ENCODE measurements at places on chromosomes 6 and 20.

DNA sequence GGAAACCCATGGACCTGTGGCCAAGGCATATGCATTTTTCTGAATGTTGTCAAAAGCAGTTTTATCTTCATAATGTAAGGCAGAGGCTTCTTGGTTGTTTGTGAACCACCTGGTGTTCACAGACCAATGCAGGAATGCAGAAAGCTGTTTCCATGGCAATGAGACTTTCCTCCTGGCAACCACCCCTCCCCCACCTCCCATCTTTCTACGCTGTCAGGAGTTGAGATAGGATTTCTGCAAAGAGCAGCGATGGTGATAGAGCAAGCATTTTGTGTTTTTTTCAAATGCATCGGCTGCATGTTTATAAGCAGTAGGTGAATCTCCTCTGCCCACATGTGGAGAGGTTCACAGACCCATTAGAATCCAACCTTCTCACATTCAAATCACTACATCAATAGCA lies 114.1 kb upstream of the SMLR1 start:
- no peak for DNase-seq
- H3K27me3 ChIP-seq: no peaks in the 10 kb centered on the region
- peaks cover 13% of the 10 kb centered on the region for H3K4me1 ChIP-seq

DNA sequence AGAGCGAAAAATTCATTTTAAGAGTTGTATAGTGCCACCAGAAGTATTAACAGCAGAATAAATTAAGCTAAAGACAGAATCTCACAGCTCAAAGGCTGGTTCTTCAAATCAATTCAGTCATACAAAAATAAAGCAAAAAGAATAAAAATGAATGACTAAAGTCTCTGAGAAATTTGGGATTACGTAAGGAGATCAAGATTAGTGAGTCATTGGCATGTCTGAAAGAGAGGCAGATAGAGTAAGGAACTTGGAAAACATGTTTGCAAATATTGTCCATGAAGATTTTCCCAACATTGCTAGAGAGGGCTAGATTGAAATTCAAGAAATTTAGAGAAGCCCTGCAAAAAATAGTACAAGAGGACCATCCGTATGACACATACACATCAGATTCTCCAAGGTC lies 1413.9 kb upstream of the ADGRB3 start:
- no peaks in the 10 kb centered on the region for H3K36me3 ChIP-seq
- no peaks in the 10 kb centered on the region for H3K27me3 ChIP-seq
- no peaks in the 10 kb centered on the region for H3K4me1 ChIP-seq
- no peak for DNase-seq
- no peak overlapping the region for H3K4me3 ChIP-seq
- H3K27ac ChIP-seq: no peak overlapping the region

DNA sequence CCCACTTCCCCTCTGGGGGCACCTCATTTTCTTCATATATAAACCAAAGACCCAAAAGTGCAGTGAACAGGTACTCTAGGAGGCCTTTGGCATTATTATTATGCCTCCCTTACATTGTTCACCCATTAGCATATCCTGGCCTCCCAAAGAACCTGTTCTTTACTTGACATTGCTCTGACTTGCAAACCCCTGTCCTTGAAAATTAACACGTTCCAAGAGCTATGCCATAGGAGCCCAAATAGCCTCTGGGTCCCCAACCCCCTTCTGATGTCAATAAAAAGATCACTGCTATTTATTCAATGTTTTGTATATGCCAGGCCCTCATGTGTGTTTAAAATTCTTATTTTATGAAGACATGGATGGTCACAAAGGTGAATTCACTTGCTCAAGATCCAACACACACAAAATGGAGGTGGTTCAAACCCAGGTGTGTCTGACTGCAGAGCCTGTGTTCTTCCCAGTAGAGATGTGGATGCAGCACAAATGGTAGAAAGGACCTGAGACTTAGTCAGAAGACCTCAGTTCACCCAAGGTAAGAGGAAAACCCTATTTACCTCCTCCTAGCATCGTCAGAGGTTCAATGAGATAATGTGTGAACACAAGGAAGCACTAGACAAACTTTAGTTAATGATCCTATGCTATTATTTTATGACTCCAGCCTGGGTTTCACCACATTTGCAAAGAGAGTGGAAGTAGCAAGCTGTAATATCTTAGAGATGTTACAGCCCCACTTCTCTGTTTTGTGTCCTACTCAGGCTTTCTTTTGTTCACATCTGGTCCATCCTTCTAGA lies 36.6 kb downstream of the BCL2L1 start:
- H3K4me3 ChIP-seq: no peak overlapping the region
- H3K27ac ChIP-seq: peak overlapping the region; percentile 6
- no peak for DNase-seq
- no peaks in the 10 kb centered on the region for H3K27me3 ChIP-seq

DNA sequence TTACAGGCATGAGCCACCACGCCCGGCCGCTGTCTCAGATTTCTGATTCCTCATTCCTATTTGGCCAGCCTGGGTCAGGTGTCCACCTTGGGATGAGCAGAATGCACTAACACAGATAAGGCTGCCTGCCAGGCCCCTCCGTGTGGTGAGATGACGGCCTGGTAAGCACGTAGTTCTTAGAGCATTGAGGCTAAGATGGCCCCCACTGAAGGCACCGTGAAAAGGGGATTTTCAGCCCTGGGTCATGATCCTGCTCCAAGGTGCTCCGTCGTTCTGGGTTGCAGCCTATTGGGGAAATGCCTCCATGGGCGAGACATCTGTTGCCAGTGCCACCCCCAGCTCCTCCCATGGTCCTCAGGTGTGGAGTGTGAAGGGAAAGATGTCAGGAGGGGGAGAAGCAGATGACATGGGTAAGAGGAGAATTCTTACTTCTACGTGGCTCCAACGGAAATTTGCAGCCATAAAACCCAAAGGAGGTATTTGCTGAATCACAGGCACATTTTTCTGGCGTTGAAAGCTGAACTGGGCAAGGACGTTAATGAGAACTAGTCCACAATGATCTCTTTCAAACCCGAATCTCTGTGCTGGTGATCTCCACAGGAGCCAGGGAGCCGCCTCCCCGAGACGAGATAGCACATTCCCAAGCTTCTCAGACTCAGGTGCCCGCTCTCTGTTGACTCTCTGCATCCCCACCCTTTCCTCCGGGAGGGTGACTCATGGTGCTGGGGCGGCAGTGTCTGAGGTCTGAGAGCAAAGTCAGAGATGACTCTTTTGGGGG lies 34.0 kb upstream of the BMP6 start:
- H3K4me3 ChIP-seq: no peak overlapping the region
- no peaks in the 10 kb centered on the region for H3K27me3 ChIP-seq

DNA sequence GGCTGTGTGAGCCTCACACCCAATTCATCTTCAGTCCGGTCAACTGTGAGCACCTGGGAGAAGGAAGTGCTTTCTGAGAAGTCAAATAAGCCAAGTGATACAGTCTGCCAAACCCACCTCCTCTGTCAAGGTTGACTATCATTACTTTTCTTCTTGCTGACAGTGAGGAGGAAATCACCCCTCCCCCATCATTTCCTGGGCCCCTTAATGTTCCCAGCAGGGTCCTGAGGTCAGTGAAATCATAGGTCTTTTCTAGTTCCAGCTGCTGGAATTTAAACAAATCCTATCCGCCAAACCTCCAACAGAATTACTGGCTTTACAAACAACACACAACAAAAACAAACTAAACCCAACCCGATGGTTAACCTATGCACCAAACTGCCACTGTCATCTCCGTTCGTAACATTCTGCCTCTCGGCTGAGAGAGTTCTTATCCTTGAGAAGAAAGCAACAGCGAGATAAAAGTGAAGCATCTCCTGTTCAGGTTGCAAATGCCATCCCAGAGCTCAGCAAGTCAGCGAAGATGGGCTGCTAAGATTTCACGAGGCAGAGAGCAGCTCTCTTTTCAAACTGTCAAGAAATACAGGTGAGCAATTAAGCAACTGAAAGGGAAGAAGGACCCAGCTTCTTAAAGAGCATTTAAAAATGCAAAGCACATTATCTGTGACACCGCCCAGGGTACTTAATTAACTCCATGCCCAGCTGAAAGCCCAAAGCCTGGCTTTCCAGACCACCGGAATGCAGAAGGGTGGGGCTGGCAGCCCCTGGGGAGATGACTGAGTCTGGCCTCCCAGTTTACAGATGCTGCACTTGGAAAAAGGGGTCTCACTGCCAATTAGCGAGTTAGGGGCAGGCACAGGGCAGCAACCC lies 24.7 kb downstream of the GFOD1 start:
- DNase-seq: no peak
- H3K36me3 ChIP-seq: no peaks in the 10 kb centered on the region
- no peak overlapping the region for H3K27ac ChIP-seq
- H3K4me1 ChIP-seq: peaks cover 20% of the 10 kb centered on the region
- no peak overlapping the region for H3K4me3 ChIP-seq

- H3K27ac ChIP-seq: no peak overlapping the region
- H3K27me3 ChIP-seq: no peaks in the 10 kb centered on the region
Observed at GRCh38 chr6:128271527-128271926, 248.9 kb downstream of the PTPRK start.

DNA sequence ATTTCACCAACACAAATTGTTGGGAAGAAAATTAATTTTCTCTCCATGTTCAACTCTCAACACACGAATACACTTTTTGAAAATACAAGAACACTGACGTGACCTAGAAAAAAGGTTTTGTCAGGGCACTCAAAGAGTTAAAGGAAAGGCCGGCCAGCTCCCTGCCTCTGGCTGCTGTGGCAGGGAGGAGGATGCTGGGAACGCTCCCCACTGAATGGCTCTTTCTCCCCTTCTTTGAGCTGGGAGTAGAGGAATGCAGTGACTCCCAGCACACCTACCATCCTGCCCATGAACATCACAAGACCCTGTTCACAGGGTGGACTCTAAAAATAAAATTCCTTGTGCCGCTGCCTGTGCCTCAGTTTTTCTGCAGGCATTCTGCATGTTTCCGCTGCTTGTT lies 47.0 kb downstream of the MAP3K5 start:
- no peak overlapping the region for H3K4me3 ChIP-seq
- H3K27me3 ChIP-seq: no peaks in the 10 kb centered on the region
- H3K4me1 ChIP-seq: peaks cover 16% of the 10 kb centered on the region
- no peaks in the 10 kb centered on the region for H3K36me3 ChIP-seq
- H3K27ac ChIP-seq: no peak overlapping the region

- H3K36me3 ChIP-seq: no peaks in the 10 kb centered on the region
- H3K4me3 ChIP-seq: no peak overlapping the region
- H3K27ac ChIP-seq: no peak overlapping the region
- DNase-seq: no peak
Observed at GRCh38 chr6:15877231-15877630, 214.4 kb upstream of the DTNBP1 start.

GRCh38 chr6:41277605-41278004 lies 8.9 kb downstream of the TREM1 start:
- H3K4me1 ChIP-seq: peaks cover 10% of the 10 kb centered on the region
- no peak for DNase-seq
- H3K27me3 ChIP-seq: no peaks in the 10 kb centered on the region
- no peaks in the 10 kb centered on the region for H3K36me3 ChIP-seq

DNA sequence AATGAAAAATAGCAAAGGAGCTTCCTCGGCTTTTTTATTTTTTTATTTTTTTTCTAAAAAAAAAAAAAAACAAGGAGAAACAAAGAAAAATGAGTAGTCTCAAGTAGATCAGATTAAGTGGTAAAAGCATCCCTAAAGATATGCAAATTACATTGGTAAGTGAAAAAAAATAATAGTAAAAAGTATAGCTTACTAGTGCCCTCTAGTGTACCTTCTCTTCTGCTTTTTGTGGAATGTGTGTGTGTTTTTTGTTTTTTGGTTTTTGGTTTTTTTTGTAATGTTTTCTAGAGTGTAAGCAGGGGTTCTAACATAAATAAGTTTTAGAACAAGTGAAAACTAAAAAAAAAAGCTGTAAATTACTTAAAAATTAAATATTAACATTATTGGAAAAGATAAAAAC lies 1062.0 kb downstream of the HACE1 start:
- H3K4me1 ChIP-seq: no peaks in the 10 kb centered on the region
- no peaks in the 10 kb centered on the region for H3K27me3 ChIP-seq
- no peak overlapping the region for H3K27ac ChIP-seq
- DNase-seq: no peak
- H3K36me3 ChIP-seq: no peaks in the 10 kb centered on the region

- no peaks in the 10 kb centered on the region for H3K36me3 ChIP-seq
- no peaks in the 10 kb centered on the region for H3K27me3 ChIP-seq
- H3K4me1 ChIP-seq: peaks cover 6% of the 10 kb centered on the region
- peak; percentile 62 for DNase-seq
- no peak overlapping the region for H3K4me3 ChIP-seq
- no peak overlapping the region for H3K27ac ChIP-seq
Observed at GRCh38 chr6:47787620-47788497, 6.0 kb downstream of the OPN5 start.

GRCh38 chr20:53045941-53046340 lies 73.8 kb downstream of the TSHZ2 start:
- no peaks in the 10 kb centered on the region for H3K27me3 ChIP-seq
- no peak for DNase-seq
- no peaks in the 10 kb centered on the region for H3K36me3 ChIP-seq
- H3K4me3 ChIP-seq: no peak overlapping the region

DNA sequence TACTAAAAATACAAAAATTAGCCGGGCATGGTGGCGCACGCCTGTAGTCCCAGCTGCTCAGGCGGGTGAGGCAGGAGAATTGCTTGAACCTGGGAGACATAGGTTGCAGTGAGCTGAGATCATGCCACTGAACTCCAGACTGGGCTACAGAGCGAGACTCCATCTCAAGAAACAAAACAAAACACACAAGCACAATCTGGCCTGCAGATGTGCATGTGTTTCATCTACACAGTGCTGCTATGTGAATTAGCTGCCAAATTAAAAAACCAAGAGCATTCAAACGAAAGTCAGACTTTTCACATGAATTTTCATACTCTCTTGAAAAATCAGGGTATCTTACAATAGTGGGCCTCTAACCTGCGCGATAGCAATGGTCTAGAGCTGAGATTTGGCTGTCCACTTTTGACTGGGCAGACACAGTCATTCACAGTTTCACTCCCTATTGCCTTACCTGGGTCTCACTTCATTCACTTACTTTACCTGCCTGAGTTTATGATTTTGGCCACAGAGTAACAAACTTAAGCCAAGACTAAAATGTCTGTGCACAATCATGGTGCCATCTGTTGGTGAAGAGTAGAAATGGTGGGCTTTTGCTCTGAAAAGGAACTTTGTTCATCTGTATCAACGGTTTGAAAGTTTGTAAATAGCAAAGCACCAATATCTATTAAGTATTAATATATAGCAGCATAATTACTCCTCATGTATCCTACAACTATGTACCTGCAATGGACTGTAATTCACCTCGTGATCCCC lies 138.5 kb upstream of the UST start:
- H3K36me3 ChIP-seq: no peaks in the 10 kb centered on the region
- H3K27me3 ChIP-seq: no peaks in the 10 kb centered on the region
